ENCODE measurements at places on chromosomes 4 and X. TPM values are rescaled to one million over a fixed set of nuclear protein-coding genes. Genes with fewer than 3 reads are reported as not detected.

GRCh38 chr4:78667325-78667724, 108.8 kb upstream of the BMP2K start:
- no peak overlapping the region for H3K4me3 ChIP-seq
- H3K27ac ChIP-seq: no peak overlapping the region
- no peak for DNase-seq
- H3K36me3 ChIP-seq: no peaks in the 10 kb centered on the region
- H3K27me3 ChIP-seq: no peaks in the 10 kb centered on the region

DNA sequence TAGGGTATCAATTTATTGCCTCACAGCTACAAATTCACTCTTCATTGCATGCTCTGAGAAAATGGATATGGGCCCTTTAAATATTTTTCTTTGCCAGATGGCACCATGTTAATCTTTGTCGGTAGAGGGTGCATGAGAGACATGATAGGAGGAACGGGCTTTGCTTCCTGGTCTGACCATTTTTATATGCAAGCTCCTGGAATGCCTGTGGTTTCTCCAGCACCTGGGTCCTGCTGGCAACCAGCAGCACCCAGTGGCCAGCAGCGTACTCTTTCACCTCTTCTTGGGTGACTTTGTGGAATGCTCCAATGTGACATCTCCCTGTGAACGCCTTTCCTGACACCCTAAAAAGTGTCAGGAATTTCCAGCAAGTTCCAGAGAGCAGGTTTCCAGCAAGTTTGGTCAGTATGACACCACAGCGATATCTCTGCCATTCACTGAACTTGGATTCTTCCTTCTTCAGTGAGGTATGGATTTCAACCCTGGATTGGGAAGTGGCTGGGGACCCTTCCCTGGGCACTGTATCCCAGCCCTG, 140.3 kb upstream of the PGRMC2 start:
- no peak overlapping the region for H3K27ac ChIP-seq
- no peak overlapping the region for H3K4me3 ChIP-seq
- H3K4me1 ChIP-seq: no peaks in the 10 kb centered on the region
- no peaks in the 10 kb centered on the region for H3K27me3 ChIP-seq
- H3K36me3 ChIP-seq: no peaks in the 10 kb centered on the region

DNA sequence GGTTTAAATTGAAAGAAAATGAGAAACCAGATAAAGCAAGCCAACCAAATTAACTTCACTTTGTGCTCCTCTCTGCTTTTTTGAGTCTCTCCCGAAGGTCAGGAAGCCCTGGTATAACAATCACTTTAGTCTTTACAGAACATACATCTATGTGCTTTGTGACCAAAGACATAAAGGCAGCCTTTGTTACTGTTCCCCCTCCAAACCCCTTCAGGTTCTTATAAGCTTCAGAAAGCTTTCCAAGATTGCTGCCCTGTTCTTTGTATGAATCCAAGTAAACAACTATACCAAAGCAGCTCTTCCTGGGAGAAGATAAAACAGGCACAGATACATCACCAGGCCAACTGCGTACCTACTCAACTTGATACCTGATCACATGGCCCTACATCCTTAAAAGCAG, 28.7 kb downstream of the RLIM start:
- H3K36me3 ChIP-seq: peaks cover 55% of the 10 kb centered on the region
- H3K4me1 ChIP-seq: no peaks in the 10 kb centered on the region
- DNase-seq: no peak
- H3K27ac ChIP-seq: no peak overlapping the region
- H3K27me3 ChIP-seq: no peaks in the 10 kb centered on the region
- H3K4me3 ChIP-seq: no peak overlapping the region

DNA sequence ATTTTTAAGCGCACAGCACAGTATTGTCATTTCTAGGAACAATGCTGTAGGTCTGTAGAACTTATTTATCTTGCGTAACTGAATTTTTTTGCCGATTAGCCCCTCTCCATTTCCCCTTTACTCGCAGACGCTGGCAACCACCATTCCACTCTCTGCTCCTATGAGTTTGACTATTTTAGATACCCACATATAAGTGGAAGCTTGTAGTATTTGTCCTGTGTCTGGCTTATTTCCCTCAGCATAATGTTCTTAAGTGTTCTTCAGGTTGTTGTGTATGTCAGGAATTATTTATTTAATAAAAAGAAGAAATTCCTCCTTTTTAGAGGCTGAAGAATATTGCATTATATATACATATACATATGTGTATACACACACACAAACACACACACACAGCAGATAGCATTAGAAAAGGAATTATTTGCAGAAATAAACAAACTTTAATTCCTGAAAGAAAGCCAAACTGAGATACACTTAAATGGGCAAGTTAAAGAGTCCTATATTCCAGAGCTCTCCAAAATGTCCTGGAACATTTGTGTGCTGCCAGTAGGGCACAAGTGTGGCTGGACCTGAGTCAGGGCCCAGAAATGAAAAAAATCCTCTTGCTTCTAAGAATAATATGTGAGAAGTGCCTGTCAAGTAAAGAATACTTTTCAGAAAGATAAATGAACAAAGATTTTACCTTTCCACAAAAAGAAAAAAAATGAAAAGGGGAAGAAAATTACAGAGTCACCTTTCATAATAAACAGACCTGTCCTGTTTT, 4.5 kb upstream of the ZNF330 start:
- H3K36me3 ChIP-seq: no peaks in the 10 kb centered on the region
- H3K27me3 ChIP-seq: peaks cover 11% of the 10 kb centered on the region
- no peak for DNase-seq
- no peak overlapping the region for H3K4me3 ChIP-seq

- no peaks in the 10 kb centered on the region for H3K36me3 ChIP-seq
- H3K4me1 ChIP-seq: no peaks in the 10 kb centered on the region
- H3K27me3 ChIP-seq: no peaks in the 10 kb centered on the region
- H3K27ac ChIP-seq: no peak overlapping the region
- no peak for DNase-seq
- no peak overlapping the region for H3K4me3 ChIP-seq
Measured at GRCh38 chr4:73317092-73317491, 58.5 kb upstream of the ANKRD17 start.

- no peaks in the 10 kb centered on the region for H3K36me3 ChIP-seq
- H3K4me1 ChIP-seq: no peaks in the 10 kb centered on the region
- H3K27me3 ChIP-seq: peaks cover 3% of the 10 kb centered on the region
- DNase-seq: no peak
Measured at GRCh38 chr4:112931001-112931400, 118.5 kb upstream of the ANK2 start.

The ABCG2 gene
- total RNA-seq: 0.33 TPM

The FUNDC1 gene
- 8.9 TPM for total RNA-seq

The IGSF1 gene
- total RNA-seq: not detected
